LHCN-M2 (cell line): ENCODE measurements at places on chromosomes 3 and 15.

DNA sequence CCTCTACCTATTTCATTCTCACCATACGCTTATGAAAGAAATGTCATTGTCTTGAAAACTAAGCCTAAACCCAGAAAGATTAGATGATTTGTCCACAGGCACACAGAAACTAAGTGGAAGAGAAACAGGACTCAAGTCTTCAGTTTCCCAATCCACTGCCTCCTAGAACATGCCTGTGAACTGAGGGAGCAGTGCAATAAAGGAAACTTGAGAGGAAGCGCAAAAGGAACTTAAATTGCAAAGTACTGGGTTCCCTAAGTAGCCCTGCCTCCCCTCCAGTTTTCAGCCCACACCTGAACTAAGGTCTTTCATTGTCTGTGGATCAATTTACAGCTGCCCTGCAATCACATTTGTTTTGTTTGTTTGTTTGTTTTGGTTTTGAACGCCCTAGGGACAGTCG lies 56.7 kb upstream of the TSEN2 start:
- no peak for DNase-seq

- no peak for DNase-seq
Observed at GRCh38 chr3:43075904-43076661, 29.8 kb downstream of the POMGNT2 start.

- no peak for DNase-seq
Observed at GRCh38 chr3:39791603-39792002, 17.8 kb upstream of the MYRIP start.

GRCh38 chr3:133964547-133964946 lies 65.2 kb downstream of the SLCO2A1 start:
- no peak for DNase-seq

DNA sequence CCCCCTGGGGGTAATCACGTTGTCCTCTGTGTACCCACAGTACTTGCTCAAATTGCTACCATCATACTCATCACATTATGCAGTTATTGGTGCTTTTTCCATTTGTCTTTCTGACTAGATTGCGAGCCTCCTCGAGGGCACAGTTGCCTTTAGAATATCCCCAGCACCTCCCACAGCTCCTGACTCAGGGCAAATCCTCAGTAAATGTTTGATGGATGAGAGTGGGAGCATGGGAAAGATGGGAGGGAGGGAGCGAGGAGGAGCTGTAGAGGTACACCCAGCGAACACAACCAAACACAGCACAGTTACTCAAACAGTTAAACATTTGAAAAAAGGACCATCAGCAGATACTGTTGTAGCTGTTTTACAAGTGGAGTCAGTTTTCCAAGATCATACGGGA lies 27.9 kb downstream of the SIDT1 start:
- DNase-seq = no peak

DNA sequence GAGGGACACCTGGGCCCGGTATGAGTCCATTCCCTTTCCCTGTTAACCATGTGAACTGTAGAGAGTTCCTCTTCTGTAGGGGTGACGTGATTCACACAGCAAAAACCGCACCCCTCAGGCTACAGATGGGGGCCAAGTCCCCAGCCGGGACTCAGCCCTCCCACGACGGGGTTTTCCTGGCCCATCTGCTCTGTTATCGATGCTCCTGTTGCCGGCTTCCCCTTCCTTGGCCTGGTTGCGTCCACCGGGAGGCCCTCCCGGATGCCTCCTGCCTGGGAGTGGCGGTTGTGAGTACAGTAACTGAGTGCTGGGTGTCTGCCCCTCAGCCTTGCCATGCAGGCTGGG lies 817 bp upstream of the PLXNA1 start:
- DNase-seq = no peak
